ENCODE measurements at places on chromosomes 13 and 19.

GRCh38 chr19:49094505-49095482, 9.5 kb downstream of the SNRNP70 start:
- no peak for DNase-seq

GRCh38 chr13:99450416-99450815, 50.9 kb upstream of the TM9SF2 start:
- DNase-seq = no peak

- DNase-seq = no peak
These were observed 21.7 kb downstream of the PHF11 start for GRCh38 chr13:49517461-49517860.

DNA sequence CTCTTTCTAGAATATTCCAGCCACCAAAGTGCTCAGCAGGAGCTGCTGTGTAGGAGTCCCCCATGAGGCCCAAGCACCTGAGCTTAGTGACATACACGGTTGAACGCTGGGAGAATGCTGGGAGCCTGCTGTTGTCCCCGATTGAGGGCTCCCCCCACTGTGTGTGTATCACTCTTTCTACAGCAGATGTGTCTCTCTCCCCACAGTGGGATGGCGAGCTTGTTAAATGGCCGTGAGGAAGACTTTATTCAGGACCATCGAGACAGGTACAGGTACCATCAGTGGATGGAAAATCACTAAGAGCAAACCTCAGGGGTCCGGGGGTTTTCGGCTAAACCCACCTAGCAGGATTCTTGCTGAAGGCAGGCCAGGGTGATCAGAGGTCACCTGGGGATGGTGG, 22.7 kb downstream of the EPN1 start:
- DNase-seq = no peak

- no peak for DNase-seq
These were observed 42.4 kb downstream of the BBC3 start for GRCh38 chr19:47188507-47189033.

DNA sequence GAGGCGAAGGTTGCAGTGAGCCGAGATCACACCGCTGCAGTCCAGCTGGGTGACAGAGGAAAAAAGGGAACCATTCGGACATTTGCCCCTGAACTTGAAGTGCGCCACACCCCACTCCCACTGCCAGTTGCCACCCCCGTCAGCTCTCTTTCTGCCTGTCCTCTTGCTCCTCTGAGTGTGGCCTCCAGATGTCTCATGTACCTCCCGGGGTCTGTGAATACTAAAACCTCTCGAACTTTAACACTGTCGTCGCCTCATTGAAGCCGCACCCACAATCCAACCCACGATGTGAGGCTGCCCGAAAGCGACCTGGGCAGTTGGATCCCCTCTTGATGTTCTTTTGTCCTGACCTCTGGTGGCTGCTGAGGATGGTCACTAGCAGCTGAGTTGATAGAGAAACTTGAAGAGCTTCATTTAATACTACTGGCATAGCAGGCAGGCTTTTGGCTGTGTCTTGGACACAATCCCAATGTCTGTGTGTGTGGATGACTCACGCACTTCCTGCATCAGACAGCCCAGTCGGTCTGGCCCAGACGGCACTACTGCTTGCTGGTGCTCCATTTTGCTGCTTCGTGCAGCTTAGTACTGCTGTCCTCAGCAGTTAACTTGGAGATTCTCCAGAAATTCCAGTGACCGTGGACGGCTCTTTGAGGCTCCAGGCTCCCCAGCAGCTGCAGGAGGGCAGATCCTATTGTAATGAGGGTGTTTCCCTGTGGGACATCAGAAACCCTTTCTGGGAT, 4.2 kb downstream of the FPR3 start:
- peak; percentile 73 for DNase-seq

GRCh38 chr19:48419158-48419920, 25.9 kb downstream of the GRIN2D start:
- DNase-seq = peak; percentile 58

GRCh38 chr19:40598121-40598917, 2.9 kb upstream of the LTBP4 start:
- DNase-seq = peak; percentile 96

GRCh38 chr13:32039528-32039927, 8.0 kb downstream of the FRY start:
- DNase-seq = no peak

DNA sequence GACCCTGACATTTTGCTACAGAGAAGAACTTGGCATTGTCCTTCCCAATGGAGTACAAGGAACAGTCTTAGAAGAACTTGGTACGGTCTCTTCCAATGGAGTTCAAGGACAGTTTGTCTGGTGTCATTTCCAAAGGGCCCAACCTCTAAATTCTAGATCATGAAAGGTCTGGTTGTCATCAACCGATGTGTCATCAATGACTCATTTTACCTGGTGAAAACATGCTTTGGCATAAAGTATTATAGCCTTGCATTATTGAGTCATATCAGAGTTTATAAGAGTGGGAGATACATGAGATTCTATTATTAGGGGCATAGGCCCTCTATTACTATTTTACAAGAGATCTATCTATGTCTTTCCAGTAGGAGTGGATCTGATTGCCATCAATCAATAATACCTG, 4.3 kb downstream of the CYP2B6 start:
- DNase-seq = no peak

DNA sequence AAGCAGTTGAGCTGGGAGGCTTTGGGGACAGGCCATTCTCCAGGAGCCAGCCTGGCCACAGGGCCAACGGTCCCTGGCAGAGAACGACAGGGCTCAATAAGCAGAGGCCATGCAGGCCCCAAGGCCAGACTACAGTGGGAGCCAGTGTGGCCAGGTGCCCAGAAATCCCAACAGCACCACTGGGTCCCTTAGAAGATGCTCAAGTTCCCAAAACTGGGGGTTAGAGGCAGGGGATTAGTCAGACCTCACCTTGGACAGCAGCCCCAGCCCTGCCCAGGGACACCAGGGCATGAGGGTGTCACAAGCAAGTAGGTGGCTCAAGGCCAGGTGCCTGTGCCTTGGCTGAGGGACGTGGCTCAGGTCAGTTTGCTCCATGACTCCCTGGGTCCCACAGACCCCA, 12.8 kb downstream of the SCGB2B2 start:
- DNase-seq = no peak

DNA sequence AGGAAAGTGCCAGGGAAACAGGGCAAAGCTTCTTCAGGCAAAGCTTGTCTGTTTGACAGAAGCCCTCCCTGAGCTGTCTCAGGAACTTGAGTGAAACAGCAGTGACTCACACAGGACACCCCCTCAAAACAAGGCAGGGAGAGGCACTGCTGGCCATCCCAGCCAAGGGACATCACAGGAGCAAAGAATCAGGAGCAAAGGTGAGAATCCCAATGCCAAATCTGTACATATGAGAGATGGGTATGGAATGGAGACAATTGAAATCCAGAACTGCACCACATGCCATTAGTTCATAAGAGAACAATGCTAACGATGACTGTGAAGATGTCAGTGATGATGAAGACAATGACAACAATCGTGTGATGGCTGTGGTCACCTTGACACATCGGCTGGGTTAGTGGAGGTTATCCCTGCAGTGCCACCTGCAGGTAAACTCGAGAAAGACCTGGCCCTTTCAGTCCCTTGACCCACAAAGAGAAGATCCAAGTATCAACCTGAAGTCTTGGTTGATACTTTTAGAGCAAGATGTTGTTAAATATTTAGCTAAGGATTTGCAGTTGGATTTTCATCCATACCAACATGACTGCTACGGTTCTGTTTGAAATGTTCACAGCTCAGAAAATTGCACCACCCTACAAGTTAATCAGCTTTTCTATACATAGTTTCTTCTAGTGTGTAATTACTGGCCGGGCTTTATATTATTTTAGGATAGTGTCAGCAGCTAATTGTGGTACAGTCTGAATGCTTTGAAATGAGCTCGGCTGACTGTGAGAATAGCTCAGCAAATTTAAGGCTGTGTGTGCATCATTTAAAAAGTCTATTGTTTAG, 42.0 kb upstream of the IPO5 start:
- no peak for DNase-seq

DNA sequence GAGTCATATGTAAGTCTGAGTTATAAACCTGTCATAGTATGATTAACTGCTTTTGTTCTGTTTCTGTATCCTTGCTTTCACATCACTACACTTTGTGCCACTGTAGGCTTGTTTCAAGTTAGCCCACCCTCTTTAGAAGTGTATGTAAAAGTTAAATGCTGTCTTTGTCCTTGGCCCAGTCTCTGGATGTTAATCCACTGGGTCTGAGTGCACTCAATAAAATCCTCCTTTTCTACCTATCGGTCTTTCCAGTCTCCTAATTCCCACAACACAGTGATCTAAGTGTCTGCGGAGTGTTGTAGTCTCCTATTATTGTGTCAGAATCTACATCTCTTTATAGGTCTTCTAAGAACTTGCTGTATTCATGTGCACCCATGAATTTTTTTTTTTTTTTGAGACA, 14.1 kb downstream of the ZNF429 start:
- DNase-seq = no peak

- DNase-seq = no peak
These were observed 26.9 kb downstream of the MZT1 start for GRCh38 chr13:72700509-72700908.

GRCh38 chr13:97302611-97303010, 80.5 kb downstream of the MBNL2 start:
- DNase-seq = no peak

GRCh38 chr19:42508892-42509444, 19.3 kb downstream of the CEACAM1 start:
- no peak for DNase-seq

- DNase-seq = no peak
These were observed 20.4 kb upstream of the TNFSF14 start for GRCh38 chr19:6690160-6690885.

- DNase-seq = no peak
These were observed 131.8 kb downstream of the KCTD12 start for GRCh38 chr13:76754414-76754813.

DNA sequence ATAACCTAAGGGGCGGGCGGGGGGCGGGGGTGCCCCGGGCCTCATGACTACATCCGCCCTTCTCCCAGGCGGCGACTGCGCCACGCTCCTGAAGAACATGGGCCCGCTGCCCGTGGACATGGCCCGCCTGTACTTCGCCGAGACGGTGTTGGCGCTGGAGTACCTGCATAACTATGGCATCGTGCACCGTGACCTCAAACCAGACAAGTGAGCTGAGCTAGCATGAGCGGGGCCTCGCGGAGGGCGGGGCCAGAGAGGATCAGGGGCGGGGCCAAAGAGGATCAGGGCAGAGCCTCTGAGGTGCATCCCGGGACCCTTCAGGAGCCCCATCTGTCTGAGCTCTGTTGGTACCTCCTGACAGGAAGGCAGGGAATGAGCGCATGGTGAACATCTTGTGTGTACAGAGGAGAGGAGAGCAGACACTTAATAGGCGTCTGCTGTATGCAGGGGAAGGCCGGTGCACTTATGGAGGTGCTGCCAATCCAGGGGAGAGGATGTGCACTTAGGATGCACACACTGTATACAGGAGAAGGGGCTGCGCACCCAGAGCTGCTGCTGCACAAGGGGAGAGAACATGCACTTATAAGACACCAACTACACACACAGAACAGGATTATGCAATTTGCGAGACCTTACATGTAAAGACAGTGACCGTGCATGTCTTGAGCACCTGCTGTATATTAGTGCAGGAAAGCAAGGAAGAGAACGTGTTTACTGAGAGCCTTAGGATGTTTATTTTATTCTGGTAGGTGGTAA, 20.9 kb upstream of the PIK3R2 start:
- no peak for DNase-seq

DNA sequence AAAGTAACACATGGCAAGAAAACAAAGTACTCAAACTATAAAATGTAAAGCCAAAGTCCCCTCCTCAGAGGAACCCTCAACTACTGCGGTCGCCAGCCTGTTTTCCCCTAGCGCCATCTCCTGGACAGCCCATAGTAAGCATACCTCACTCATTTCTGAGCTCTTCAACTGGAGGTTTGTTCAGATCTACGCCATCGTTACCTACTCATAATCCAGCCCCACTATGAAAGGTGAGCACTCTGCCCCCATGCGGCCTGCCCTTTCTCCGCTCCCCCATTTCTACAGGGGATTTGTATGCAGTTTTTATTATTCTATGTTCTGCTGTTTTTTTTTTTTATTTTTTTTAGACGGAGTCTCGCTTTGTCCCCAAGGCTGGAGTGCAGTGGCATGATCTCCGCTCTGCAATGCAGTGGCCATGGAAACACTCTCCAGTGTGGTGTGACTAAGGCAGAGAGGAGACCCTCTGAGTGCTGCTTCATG, 26.2 kb downstream of the OPA3 start:
- no peak for DNase-seq

GRCh38 chr13:27551562-27551961, 68.8 kb downstream of the LNX2 start:
- DNase-seq = no peak

DNA sequence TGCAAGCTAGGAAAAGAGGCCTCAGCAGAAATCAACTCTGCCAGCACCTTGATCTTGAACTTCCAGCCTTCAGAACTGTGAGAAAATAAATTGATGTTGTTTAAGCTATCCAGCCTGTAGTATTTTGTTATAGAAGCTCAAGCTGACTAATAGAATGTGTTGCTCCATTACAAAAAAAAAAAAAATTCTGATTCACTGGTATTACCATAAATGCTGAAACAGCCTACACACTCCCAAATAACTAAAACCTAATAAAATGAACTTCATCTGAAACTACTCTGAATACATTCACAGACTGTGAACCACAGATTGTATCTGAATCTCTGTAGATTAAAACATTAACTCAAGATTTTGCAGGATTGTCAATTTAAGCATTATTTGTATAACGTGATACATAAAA, 49.5 kb downstream of the RAP2A start:
- DNase-seq = no peak

DNA sequence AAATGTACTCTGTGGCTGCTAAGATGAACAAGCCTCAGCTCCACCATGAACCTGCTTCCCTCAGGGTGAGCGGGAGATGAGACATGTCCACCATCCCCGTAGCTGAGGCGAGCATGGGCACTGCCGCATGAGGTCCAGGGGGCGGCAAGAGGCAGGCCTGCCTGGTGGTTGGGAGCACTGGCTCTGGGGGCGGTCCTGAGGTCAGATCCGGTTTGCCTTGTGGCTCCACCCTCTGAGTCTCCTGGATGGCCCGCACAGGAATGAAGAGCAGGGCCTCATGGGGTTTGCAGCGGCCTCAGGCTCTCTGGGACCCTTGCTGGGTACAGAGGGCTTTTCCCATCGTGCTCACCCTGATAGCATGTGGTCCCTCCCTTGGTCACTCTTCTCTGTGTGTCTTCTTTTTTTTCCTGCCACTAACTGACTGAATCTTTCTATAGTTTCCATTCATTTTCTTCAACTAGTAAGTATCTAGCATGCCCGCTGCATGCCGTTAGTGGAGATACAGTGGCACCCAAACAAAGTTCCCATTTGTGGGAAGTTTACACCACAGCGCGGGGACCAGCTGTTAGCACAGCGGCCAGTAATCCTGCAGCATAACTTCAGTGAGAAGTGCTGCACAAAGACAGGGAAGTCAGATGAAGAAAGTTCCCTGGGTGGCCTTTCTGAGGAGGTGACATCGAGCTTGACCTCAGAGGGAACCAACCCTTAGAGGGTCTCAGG, 37.3 kb downstream of the CAPN12 start:
- no peak for DNase-seq

GRCh38 chr19:35249848-35250711, 1.3 kb downstream of the LSR start:
- no peak for DNase-seq

DNA sequence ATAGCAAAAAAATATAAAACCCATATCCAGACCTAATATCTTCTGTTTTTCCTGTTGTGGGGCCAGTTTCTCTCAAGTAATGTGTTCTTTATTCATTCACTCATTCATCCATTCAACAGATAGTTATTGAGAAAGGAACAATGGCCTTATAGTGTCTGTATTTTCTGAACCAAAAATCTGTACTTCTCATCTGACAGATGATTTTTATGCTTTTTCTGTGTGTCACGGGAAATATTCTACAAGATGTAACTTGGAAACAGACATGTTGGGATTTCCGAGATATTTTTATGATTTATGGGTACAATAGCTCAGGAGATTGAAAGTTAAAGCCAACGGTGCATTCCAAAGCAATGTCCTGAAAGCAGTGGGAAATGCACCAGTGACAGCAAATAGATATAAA, 5.7 kb downstream of the ACOD1 start:
- DNase-seq = no peak

Data from right hindlimb (tissue), 1 donor.